Activated CD4-positive, alpha-beta T cell treated with anti-CD3 and anti-CD28 coated beads, Interleukin-2, amount 50 U/mL, for 48 hours (primary cell): ENCODE measurements at places on chromosomes 5 and 9.

DNA sequence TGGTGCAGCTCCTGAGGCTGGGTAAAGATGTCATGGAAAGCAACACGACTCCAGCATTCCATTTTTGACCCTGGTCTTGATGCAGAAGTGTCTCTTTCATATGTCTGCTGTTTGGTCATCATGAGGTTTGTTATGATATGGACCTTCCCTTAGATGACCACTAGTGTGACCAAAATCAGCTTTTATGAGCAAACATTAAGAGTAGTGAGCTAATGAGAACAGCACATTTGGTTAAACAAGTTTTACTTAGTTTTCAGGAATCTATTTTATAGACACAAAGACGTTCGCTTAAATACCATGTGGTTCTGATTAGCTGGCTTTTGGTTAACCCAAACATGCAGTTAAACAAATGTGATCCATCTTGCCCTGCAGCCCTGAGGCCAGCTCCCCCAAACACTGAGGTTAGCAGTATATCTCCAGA is 56.7 kb upstream of the ACTBL2 start:
- no peak for DNase-seq

- no peak for DNase-seq
These were observed 40.0 kb downstream of the TTLL11 start for GRCh38 chr9:122053064-122053463.

GRCh38 chr5:175060257-175060656 is 335.9 kb downstream of the MSX2 start:
- no peak for DNase-seq

DNA sequence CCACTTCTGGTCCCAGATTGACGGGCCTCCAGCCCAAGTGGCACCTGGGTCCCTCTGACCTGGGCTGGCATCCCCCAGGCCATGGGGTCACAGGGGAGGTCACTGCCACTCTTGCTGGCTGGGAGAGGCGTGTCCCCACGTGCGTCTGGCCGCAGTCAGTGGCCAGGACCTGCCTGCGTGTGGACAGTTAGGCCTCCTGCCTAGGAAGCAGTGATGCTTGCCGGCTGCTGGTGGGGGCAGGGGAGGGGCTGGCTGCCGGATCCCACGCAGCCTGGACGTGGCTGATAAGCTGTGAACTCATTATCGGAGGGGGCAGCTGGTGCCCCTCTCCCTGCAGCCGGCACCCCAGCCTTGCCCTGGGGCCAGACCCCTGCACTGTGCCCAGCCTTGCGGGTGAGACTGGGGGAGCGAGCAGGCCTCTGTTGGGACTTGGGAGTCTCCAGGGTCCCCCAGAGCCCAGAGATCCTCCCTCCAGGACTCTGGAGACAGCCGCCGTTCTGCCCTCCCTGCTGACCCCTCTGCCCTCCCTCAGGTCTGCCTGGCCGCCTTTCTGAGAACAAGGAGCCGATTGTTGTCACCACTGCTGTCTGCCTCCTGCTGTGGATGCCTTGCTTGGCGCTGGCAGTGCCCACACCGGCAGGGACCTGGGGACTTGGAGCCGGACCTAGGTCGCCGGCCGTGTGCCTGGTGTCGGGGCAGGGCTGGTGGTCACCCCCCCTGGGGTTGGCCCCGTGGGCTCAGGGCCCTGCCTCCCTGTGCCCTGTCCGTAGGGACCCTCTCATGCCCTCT is 12.3 kb downstream of the RXRA start:
- DNase-seq: no peak

DNA sequence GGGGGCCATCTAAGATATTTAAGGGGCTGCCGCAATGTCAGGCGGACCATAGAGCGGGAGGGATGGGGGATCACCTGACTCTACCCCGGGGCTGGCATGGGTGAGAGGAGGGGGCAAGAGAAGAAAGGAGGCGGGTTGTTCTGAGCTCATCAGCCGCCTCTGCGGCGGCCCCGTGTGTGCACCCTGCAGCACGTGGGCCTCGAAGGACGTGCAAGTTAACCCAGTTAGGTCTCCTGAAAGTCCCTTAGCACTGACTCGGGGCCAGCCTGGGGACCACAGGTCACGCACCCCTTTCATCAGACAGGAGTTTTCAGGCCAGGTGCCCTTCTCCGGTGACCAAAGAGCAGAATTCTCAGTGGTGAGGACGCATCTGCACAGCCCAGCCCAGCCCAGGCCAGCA is 58.0 kb downstream of the UBE2QL1 start:
- no peak for DNase-seq

DNA sequence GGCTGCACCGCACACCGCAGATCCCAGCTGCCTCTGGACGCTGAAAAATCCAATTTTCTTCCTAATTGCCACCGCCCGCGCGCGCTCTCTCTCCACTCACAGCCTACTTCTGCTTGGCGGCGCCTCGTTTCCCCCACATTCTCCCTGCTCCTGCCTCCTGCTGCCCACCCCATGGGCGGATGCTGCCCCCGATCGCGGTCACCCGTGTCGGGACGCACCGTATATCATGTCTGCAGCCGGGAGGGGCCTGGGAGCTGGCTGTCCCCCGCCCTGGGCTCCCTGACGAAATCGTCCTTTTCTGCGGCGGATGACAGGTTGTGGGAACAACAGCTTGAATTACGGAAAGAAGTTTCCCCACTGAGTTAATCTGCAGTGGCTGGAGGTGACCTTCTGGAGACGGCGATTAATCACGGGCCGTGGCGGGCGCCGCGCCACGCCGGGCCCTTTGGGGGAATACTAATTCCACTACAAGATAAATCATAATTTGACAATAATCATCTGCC is 36.3 kb upstream of the PSD2 start:
- no peak for DNase-seq

DNA sequence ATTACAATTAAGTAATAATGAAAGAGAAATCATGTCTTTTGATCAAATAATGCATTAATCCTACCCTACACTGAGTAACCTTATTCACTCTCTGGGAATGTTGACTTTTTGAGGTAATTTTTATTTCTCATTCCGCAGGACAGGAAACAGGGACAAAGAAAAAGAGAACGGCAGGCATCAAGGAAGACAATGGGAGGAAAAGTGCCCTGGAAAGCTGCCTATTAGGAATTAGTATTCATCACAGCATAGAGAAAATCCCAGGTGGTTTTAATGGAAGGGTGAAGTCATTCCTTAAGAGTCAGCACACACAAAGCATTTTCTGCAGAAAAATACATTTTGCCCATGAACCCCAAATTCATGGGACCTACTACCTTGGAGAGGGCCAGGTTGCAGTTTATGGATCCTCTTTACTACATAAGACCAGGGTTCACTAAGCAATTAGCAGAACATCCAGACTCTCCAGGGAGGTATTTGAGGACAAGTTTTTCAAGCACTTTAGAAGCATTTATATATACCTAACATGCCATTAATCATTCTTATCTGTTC is 9.4 kb downstream of the FSTL4 start:
- no peak for DNase-seq

- no peak for DNase-seq
These were observed 60.4 kb upstream of the ERCC6L2 start for GRCh38 chr9:95815133-95815532.

- peak; percentile 61 for DNase-seq
These were observed 813 bp downstream of the GNAQ start for GRCh38 chr9:78030553-78031443.

- no peak for DNase-seq
These were observed 27.9 kb downstream of the C1QTNF2 start for GRCh38 chr5:160342413-160342941.

DNA sequence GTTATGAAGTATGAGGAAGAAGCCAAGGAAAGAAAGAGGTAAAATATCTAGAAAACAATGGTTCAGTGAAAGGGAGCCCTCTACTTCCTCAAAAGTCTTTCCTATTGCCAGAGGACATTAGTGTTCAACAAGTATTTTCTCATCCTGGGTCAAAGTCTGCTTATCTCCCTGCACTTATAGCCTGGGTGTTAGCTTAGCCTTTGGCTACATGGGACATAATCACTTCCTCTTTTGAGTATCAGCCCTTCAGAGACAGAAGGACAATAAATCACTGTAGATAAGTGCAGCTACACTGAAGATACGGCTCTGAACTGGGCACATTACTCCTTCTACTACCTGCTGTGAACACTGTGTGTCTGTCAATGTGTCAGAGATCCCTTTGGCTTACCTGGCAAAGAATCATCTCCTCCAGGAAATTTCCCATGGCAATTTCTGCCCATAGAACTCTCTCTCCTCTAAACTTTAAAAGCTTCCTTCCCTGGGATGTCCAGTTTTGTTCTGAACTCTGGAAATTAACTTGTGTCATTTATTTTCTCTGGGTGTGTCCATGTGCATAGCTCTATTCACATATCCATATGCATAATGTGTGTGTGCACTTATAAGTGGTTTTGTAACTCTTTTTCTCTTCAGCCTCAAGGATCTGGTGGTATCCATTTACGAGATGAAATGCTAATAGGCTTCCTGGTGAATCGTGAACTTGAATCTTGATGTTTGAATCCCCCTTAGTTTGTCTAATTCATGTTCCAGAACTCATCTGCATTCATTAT is 30.0 kb upstream of the RECK start:
- DNase-seq: no peak

DNA sequence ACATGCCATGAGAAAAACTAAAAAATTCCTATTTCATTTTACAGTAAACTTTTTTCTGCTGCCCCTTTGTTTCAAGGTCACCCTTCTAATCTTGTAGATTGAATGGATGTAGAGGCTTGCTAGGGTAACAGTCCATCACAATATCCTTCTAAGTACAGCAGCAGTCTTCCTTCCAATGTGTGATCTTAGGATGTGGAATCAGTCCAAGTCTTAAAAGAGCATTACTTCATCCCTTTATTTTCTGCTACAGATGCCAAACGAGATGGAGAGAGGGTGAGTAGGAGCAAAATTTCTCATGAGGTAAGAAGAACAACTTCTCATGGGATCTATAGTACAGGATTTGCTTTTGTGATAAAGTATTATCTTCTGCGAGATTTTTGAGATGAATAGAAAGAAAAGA is 704 bp upstream of the IL33 start:
- DNase-seq: no peak

GRCh38 chr5:135066781-135067180 is 32.8 kb upstream of the PITX1 start:
- no peak for DNase-seq

DNA sequence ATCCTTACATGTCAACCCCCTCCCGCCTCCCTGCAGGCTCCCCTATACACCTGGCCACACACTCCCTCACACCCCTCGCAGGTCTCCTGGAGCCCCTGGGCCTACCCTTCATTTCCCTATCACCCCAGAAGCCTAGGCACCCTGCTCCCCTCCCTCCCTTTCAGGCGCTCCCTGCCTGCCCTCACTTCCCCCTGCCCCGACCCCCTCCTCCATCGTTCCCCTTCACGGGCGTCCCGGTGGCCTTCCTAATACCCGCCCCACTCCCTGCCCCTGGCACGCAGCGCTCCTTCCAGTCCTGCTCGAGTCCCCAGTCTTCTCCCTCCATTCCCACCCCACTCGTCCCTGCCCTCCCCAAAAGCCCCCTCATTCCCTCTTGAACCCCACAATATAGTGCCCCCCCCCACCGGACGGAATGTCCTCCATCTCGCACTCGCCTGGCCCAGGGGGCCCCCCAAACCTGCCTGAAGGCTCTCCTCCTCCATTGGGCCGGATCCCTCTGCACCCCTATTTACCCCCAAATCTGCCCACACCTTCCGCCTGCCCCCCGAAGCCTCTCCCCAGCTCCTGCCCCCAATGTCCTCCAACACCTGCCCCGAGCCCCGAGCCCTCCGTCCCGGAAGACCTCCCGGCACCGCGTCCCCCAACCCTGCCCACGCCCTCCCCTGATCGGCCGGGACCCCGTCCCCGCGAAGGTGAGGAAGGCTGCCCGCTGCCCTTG is 746 bp downstream of the STRBP start:
- DNase-seq: no peak

DNA sequence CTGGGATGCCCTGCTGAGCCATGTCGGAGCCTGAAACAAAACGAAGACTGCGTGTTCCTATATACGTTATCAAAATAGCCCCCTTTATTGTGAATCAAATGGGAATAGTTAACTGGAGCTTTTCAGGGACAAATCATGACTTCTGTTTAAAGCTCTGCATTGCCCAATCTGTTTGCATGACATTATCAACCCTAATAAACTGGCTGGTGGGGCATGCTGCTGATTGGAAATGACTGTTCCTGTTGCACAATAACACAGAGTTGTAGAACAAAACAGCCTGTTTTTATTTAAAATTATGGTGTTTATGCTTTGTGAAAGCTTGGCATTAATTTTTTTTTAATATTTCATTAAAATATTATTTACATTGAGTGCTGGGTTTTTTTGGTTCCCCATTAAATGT is 215.5 kb downstream of the TMEM167A start:
- DNase-seq: no peak
